ENCODE measurements at places on chromosomes 2 and 18.

DNA sequence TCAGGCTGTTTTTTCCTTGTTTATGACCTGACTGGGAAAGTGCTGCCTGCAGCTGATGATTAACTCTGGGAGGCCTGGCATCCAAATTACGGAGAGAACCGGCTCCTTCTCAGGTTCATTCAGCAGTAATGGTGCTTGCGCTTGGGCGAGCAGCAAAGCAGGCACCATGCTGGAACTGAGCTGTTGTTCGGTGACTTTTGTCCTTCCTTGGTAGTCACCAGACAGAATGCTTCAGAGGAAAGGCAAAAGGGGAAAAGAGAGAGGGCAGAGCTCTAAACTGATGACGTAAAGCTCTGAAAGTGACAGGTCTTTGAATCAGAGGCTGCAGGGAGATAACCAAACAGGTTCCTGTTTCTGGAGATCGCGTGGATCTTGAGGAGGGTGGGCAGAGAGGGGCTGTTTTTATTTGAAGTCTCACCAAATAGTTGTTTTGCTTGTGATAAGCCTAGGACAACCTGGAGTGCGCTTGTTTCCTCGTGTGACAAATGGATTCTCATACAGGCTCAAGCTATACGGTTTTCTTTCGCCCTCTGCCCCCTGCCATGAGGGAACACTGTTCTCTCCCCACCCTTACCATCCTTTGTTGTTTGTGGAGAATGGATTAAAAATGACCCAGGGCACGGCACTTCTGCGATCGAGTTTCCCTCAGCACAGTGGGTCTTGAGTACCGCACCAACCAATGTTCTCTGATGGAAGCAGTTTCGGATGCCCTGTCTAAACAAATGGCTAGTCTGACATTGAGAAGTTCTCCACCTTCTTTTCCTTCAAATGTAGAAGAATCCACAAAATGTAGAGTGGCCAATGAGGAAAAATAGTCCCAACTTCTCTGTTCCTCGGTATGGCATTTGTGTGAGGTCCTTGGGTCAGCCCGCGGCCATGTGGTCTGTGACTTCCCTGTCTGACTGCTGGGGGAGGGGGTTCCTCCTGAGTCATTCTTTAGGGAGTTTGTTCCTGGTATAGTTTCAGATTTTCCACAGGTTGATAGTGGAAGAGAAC lies 1.3 kb downstream of the RASGRP3 start:
- DNase-seq = no peak

GRCh38 chr18:3930126-3931012 lies 480.4 kb downstream of the TGIF1 start:
- DNase-seq = no peak

GRCh38 chr2:36561237-36561944 lies 36.6 kb downstream of the FEZ2 start:
- no peak for DNase-seq

- no peak for DNase-seq
Measured at GRCh38 chr2:67985586-67985985, 77.2 kb downstream of the C1D start.

- DNase-seq = no peak
Measured at GRCh38 chr18:5534845-5535244, 9.0 kb downstream of the EPB41L3 start.

GRCh38 chr2:112733871-112734270 lies 13.1 kb downstream of the NT5DC4 start:
- DNase-seq = no peak

GRCh38 chr2:33784488-33784887 lies 185.4 kb upstream of the FAM98A start:
- DNase-seq = no peak

DNA sequence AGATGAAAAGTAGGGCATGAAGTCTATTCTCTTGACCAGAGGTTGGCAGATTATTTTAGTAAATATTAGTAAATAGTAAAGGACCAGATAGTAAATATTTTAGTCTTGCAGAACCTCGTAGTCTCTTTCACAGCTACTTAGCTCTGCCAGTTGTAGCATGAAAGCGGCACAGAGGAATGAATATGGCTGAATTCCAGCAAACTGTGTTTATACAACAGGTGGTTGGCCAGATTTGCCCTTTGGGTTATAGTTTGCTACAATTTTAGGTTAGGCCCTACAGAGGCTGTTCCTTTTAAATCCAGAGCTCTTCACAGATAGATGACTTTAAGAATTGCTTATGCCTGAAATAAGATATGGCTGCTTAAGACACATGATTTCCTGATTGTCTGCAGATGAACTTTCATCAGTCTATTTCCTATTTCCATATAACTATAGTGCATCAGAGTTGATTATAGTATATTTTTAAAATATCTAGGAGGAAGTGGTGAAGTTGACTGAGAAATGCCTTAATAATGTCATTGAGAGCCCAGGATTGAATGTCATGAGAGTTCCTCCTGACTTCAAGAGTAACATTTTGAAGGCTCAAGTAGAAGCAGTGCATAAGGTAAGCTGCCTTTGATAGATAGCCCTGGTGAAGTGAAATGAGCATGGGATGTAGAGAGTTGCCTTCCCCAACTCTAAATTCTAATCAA lies 80.5 kb downstream of the TMEM185B start:
- DNase-seq = no peak

DNA sequence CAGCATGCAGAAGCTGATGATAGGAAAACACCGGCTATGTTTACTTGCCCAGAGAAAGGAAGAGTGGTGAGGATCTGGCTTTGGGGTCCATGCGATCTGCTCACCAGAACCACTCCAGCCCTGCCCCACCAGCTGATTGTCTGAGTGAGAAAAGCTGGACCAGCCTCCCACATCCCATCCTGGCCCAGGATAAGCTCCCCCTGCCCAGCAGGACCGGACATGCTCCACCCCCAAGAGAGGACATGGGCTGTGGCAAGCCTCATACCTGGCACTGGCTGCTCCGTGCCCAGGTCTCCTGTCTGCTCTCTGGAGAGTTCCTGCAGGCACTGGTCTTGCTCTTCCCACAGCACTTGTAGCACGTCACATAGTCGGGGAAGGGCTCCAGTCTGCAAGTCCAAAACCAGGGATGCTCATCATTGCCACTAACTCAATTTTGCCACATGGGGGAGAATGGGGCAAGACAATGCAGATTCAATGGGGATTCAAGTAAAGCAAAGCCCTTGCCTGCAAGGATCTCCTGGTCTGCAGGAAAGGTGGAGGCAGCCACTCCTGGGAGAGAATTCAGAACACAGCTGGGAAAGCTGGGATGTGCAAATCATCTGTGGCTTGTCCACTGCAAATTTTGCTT lies 30.0 kb downstream of the SCTR start:
- DNase-seq = no peak

DNA sequence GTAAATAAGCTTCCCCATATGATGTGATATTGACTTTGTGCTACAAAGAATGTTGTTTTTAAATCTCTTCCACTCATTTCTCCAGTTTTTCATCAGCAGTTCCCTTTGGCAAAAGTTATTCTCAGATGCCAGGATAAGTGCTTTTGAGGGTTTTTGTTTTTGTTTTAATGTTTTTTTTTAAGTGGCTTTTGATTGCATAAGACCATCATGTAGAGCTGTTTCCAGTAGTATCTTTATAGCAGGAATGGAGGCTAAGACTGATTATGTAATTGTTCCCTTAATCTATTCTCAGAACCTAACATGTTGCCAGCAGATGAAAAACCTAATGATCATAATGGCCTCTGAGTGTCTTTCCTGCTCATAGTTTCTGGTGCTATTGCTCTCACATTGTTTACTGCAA lies 77.9 kb downstream of the CABLES1 start:
- no peak for DNase-seq

- DNase-seq = no peak
Measured at GRCh38 chr2:138493334-138493733, 8.2 kb upstream of the SPOPL start.

- no peak for DNase-seq
Measured at GRCh38 chr18:64100116-64100922, 48.6 kb downstream of the LINC00305 start.

- DNase-seq = no peak
Measured at GRCh38 chr2:71646028-71646427, 192.7 kb downstream of the DYSF start.

- DNase-seq = no peak
Measured at GRCh38 chr2:201798252-201798913, 8.0 kb upstream of the CDK15 start.

DNA sequence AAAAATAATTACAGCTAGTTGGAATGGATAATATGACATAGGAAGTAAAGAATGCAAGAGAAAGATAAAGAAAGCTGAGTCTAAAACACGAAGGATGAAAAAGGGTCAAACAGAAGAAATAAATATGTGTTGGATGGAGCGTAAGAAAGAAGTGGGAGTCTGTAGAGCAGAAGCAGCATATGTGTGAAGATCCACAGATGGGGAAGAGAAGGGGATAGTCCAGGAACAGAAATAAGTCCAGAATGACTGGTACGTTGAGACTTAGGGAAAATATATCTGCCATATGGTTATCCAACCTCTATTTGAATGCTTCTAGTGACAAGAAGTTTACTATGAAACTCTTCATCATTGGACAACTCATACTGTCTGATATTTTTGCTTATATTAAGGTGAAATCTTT lies 18.0 kb downstream of the ABCA12 start:
- DNase-seq = no peak

- DNase-seq = no peak
Measured at GRCh38 chr2:155842103-155842502, 490.4 kb downstream of the NR4A2 start.

- DNase-seq = no peak
Measured at GRCh38 chr2:29066997-29067605, 7.2 kb downstream of the PCARE start.

GRCh38 chr2:33408109-33408508 lies 68.3 kb upstream of the RASGRP3 start:
- no peak for DNase-seq

DNA sequence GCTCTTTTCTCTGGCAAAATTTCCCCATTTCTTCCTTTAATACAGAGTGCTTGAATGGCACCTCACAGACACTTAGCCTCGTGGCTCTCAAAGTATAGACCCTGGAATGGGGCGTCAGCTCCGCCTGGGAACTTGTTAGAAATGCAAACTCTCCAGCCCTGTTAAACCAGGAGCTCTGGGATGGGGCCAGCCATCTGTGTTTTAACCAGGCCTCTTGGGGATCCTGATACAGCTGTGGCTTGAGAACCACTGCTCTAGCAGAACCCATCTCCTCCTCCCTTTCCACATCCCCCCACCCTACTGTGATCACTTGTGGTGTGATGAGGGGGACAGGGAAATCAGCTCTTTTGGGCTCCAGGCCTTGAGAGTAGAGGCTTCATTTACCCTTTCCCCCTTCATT lies 15.9 kb downstream of the LTBP1 start:
- no peak for DNase-seq

DNA sequence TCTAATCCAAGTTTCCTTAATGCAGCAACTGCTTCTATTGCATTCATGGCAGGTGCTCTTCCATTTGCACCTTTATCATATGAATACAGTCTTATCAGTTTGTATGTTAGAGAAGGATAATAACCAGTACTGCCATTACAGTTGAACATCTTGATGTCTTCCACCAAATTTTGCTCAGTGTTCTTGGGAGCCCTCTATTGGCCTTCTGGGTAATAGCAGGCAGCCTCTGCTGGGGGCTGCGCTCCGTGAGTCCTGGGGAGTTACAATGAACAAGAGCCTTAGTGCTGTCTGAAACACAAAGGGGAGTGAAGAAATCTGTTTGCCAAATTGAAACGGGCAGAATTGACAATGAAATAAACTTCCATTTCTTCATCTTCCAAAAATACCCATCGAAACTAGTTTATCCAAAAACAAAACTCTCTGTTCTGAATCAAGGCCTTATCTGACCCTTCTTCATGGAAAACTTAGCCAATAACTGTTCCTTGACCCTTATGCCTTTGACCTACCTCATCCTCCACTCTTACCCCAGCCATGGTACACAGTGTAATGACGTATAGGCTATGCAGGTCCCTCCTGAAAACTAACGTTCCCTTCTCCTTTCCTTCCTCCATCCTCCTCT lies 79.9 kb downstream of the ALK start:
- no peak for DNase-seq

- no peak for DNase-seq
Measured at GRCh38 chr18:36817039-36817438, 11.8 kb downstream of the TPGS2 start.

DNA sequence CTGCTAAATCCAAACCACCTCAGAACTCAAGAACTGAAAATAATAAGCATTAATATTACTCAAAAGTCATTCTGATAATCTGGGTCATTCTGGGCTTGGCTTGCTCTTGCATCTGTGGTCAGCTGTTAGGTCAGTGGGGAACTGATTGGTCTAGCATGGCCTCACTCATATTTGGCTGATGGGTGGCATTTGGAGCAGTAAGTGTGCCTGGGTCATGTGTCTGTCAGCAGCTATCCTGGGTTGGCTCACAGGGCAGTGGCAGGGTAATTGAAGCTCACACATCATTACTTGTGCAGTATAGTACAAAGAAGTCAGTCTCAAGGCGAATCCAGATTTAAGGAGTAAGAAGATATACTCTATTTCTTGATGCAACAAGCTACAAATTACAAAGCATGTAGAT lies 9.6 kb downstream of the RPL37A start:
- DNase-seq = no peak

DNA sequence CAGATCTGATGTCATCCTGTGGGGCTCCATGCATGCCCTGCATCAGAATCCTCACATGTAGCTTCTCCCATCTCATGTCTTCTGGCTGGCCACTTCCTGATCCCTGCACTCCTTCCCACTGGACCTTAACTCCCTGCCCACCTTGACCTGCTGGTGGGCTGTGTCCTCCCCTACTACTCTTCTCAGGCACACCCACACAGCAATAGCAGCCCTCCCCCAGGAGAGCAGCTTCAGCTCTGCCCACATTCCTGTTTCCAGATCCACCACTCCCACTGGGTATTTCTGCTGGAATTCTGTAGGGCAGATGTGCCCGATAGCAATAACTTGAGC lies 137.0 kb upstream of the HS6ST1 start:
- no peak for DNase-seq

GRCh38 chr2:13650586-13651180 lies 933.9 kb downstream of the TRIB2 start:
- no peak for DNase-seq

DNA sequence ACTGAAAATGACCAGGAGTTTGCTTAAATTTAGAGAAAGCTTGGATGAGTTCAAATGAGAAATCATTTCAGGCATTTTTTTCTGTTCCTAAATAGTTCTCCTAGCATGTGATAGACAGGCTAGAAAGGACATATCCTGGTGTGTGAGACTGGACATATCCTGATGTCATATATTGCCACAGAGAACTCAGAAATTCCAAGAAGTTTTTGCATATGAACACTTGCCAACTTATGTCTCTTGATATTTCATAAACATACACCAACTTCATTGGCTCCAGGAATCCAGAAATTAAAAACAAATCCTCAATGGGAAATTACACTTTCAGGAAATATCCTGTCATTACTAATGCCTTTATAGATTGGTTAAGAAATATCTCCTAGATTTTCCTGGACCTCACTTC lies 2.9 kb upstream of the SERPINB4 start:
- DNase-seq = no peak

GRCh38 chr2:240981280-240981679 lies 17.1 kb upstream of the SNED1 start:
- DNase-seq = no peak

DNA sequence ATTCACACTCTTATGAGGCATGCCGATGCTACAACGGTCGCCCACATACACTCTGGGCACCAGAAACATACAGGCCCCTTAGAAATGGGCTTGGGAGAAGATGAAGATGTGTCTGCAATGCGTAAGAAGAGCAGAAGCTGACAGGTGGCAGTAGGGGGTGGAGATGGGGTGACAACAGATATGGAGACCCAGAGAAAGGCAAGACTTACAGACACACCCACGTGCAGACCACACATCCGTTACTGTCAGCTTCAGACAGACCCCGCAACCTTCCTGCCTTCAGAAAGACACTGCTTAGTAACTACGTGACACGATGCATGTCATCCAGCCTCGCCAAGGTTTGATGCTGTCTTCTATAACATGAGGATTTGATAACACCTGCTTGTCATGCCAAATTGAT lies 89.5 kb downstream of the ZFP36L2 start:
- DNase-seq = peak; percentile 49

Measured in stimulated activated CD8-positive, alpha-beta memory T cell treated with anti-CD3 and anti-CD28 coated beads, Interleukin-7, amount 100 ng/mL, for 1 hour (primary cell).